ENCODE measurements at places on chromosomes 4 and X.

DNA sequence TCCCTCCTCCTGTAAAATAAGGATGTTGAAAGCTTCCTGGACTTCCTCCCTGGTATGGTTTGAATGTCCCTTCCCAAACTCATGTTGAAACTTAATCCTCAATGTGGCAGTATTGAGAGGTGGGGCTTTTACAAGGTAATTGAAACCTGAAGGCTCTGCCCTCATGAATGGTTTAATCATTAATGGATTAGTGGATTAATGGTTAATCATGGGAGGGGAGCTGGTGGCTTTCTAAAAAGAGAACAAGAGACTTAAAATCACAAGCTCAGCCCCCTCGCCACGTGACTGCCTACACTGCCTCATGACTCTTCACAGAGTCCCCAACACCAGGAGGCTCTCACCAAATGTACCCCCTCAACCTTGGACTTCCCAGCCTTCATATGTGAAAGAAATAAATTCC, 124.6 kb upstream of the ANXA3 start:
- DNase-seq, result no peak

DNA sequence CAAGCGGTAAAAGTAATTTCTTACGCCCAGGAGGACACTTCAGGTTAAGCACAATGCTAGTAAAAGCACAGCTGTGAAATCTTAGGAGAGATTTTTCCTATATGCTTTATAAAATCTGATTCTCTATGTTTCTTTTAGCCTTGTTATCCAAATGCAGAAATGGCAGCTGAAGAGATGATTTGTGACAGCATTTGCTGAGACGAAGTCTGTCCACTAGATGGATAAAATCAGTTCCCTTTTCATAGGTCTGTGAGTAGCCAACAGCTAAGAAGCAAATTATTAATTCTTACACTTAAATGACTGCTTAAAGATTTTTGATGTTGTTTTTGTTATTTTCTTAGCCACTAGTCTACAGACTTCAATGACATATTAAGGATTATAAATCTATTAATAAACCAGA, 5.3 kb downstream of the GPM6A start:
- no peak for DNase-seq

- no peak for DNase-seq
Observed at GRCh38 chr4:163353054-163353453, 9.4 kb downstream of the NPY5R start.

- no peak for DNase-seq
Observed at GRCh38 chr4:115688961-115689360, 575.5 kb upstream of the NDST4 start.

- DNase-seq, result no peak
Observed at GRCh38 chrX:139811942-139812629, 104.1 kb upstream of the MCF2 start.

DNA sequence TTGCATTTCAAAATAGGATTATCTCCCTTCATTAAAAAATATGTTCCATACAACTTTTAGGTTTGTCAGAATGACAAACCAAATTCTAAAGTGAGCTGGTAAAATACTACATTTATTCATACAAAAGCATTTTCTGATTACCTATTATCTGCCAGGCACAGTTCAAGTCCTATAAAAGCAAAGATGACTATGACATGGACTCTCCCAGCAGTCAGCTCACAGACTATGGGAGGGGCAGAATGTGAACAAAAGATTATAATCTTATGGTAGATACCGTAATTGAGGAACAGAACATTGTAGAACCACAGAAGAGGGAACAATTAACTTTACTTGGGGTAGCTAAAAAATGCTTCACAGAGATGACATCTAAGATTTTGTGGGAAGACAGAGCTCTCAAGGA, 12.4 kb downstream of the PAQR3 start:
- no peak for DNase-seq

DNA sequence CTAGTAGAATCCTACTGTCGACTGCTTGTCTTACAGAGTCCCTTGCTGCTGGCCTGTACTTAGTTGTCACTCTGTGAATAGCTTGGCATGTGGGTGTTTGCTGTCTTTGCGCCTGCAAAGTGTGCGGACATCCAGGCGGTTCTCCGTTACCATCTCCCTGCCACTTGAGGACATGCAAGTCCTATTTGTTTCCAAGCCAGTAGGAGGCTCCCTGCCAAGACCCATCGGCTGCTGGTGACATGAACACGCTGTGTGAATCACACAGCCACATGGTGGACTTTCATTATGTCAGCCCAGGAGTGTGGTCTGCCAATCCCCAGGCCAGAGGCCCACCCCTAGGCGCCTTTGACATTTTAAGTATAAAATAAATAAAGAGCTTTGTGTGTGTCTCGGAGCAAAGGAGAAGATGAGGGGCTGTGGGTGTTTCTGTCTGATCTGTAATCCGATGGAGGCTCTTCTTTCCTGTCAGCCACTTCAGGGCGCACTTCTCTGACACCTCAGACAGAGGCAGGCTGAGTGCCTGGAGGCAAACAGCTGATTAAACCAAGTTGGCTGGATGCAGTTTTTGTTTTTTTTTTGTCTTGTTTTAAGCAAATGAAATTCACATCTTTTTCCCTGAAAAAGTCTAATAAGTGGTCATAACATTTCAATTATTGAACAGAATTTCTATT, 51.5 kb downstream of the ALPK1 start:
- DNase-seq, result no peak

DNA sequence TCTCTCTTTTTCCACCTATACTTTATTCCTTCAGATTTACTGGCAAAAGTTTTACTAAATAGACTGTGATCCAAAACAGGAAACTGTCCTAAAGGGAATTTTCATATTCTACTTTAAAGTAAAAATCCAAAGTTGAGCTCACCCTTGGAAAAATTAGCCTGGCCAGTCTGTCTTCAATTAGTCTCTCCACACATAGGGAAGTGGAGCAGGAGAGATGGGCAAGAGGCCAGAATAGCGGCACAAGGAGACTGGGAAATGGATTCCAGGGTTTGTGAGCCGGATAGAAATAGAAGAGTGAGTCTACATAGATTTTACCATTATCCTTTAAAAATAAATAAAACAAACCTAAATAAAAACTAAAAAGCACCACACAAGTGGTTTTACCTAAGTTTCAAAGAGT, 16.2 kb upstream of the FRMD7 start:
- DNase-seq, result no peak

- DNase-seq, result no peak
Observed at GRCh38 chr4:146051728-146052391, 113.2 kb upstream of the ZNF827 start.

GRCh38 chr4:41749631-41750039, 1.1 kb upstream of the PHOX2B start:
- no peak for DNase-seq

- DNase-seq, result no peak
Observed at GRCh38 chr4:2859514-2859913, 15.9 kb downstream of the ADD1 start.

DNA sequence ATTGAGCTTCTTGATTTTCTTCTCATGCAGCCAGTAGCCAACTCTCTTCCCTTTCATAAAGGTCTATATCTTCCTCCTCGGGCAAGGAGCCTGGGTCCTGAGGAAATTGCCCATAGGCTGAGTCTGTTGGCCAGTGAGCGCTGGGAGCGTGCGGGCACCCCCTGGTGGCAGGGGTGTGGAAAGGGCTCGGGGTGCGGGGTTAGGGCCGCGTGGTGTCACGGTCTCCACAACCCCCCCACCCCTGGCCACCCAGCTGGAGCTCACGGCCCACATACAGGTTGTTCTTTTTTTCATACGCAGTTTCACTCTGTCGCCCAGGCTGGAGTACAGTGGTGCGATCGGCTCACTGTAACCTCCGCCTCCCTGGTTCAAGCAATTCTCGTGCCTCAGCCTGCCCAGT, 13.1 kb downstream of the RBM10 start:
- no peak for DNase-seq

GRCh38 chrX:103396186-103396585, 19.8 kb downstream of the BEX3 start:
- no peak for DNase-seq

DNA sequence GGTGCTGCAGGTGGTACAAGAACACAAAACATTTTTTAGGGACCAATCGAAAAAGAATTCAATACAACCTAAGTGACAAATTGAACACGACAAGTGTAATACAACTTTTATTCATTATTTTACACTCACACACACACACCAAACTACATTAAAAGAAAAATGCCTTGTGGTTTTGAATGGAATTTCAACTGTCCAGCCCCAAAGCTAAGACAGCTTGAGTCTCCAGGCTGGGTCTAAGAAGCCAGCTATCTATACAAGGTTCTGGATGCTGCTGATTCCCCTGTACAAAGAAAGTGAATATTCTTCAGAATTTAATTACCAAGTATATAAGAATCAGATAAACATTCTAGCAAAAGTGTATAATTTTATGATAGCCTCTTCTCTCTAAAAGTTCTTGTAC, 118.2 kb downstream of the PPP3CA start:
- no peak for DNase-seq

GRCh38 chrX:1821846-1822245, 207.0 kb downstream of the ASMT start:
- no peak for DNase-seq

GRCh38 chrX:54066841-54067240, 22.6 kb upstream of the PHF8 start:
- no peak for DNase-seq

- DNase-seq, result no peak
Observed at GRCh38 chr4:77465271-77465670, 140.3 kb upstream of the CXCL13 start.

GRCh38 chrX:21151051-21151450, 223.2 kb upstream of the CNKSR2 start:
- DNase-seq, result no peak

DNA sequence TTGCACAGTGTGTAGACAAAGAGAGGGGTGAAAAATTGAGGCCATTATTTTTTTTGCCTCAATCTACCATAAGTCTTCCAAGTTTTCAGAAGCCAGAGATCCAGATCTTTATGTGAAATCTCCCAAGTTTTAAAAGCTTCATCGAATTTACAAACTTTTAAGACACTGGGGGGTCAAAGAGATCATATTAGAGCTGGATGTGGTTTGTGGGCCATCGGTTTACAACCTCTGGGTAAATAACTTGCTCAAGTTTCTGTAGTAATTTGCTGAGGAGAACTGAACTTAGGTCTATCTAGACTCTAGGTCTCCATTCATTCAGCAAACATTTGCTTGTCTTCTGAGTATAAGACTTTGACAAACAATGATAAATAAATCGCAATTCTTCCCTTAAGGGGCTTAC, 54.0 kb upstream of the CHRNA9 start:
- no peak for DNase-seq

GRCh38 chr4:70138751-70139150, 15.3 kb upstream of the PRR27 start:
- no peak for DNase-seq

GRCh38 chrX:151178746-151179145, 2.4 kb downstream of the GPR50 start:
- no peak for DNase-seq

GRCh38 chr4:74085669-74086068, 13.3 kb downstream of the CXCL2 start:
- DNase-seq, result no peak

DNA sequence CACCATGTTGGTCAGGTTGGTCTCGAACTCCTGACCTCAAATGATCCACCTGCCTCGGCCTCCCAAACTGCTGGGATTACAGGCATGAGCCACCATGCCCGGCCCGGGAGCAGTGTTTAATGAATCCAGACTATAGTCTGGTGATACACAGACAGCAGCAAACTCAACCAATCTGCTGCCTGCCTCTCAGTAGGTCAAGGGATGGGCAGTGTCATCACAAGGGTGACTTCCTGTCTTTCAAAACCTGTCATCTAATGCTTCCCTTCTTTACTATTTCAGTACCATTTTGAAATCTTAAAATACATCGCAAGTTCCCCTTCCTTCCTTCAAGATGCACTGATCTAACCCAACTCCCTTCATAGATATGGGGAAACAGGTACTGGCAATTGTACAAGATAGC, 8.4 kb downstream of the RPL39 start:
- DNase-seq, result no peak

- DNase-seq, result peak; percentile 28
Observed at GRCh38 chrX:150984169-150984824, 1.2 kb downstream of the HMGB3 start.

DNA sequence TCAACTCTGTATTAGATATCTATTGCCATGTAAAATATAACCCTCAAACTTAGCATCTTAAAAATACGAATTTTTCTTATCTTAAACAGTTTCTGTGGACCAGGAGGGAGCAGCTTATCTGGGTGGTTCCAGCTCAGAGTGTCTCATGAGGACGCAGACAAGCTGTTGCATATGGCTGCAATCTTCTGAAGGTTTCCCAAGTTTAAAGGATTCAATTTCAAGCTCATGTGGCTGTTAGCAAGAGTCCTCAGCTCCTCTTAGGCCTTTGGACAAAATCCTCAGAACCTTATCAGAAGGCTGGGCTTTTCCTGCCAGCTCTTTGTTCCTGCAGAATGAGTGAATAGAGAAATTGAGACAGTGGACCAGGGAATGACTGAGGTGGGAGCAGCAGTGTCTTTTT, 2.8 kb upstream of the CTSO start:
- DNase-seq, result no peak

DNA sequence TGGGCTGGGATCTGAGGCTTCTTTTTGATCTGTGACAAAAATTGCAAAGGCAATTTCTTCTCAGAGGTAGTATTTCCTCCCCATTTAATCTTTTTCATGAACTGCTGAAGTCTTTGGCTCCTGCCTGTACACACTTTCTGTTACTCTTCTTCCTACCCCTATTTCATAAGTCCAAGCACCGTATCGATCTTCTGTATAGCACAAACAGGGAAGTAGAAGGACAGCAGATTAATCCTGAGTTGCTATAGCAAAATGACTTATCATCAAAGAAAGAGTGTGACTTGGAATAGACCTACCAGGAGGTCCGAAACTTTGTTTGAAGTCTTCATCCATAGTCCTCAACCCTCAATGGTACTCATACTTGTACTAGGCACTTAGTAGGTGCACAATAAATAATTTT, 22.0 kb downstream of the OTC start:
- DNase-seq, result no peak

DNA sequence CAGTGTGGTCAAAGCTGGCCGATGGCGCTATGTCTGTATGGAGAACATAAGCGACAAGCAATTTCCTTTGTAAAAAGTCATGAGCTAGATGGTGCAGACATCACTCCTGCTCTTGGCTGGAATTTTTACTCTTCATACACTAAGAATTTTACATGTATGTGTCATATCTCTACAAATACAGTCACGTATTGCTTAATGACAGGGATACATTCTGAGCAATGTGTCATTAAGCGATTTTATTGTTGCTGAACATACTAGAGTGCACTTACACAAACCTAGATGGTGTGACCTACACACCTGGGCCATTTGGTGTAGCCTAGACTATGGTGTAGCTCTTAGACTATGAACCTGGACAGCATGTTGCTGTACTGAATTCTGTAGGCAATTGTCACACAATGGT, 185.4 kb downstream of the SOWAHB start:
- DNase-seq, result no peak

GRCh38 chr4:573122-573892, 2.8 kb downstream of the TMEM271 start:
- DNase-seq, result no peak

DNA sequence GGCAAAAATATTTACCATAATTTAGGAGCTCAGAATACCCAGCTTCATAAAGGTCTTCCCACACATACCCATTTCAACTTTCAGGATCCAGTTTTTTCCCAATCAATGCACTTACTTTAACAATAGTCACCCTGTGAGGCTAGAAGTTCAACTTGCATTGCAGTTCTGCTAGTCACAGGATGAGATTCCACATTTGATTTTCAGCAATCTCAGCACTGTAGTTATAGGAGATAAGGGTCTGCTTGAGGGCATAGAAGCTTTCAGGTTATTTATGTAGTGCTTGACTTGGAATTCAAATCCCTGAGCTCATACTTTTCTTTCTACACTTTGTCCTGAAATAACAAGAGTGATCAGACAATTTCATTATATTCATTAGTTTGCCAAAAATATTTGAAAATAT, 78.3 kb upstream of the IL2 start:
- no peak for DNase-seq

Measured in activated naive CD4-positive, alpha-beta T cell treated with anti-CD3 and anti-CD28 coated beads, Interleukin-2, amount 10 ng/mL, durations not matched to agents 7 days and 5 days (primary cell).